ENCODE measurements at places on chromosomes 7 and 10. TPM values are rescaled to one million over a fixed set of nuclear protein-coding genes. Genes with fewer than 3 reads are reported as not detected.
A peak's percentile ranks its signal among the peaks of the same experiment; 100 is the strongest.

DNA sequence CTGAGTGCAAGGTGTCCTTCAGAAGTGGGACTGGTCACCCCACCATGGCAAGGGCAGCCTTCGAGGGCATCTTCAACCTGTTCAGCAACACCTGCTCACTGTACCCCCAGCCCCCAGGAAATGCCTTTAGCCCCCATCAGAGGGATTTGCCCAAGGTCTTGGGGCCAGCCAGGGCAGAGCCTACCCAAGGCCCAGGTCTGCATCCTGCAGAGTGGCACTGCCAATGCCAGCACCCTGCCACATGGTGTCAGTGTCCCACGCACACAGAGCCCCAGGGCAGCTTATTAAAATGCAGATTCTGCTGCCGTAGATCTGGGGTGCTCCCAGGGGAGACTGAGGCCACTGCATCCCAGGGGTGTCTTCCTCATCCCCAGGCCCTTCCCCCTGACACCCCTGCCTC is 106.2 kb upstream of the KCTD7 start:
- H3K4me1 ChIP-seq = no peaks in the 10 kb centered on the region
- no peak overlapping the region for H3K27ac ChIP-seq
- H3K36me3 ChIP-seq = no peaks in the 10 kb centered on the region
- H3K27me3 ChIP-seq = no peaks in the 10 kb centered on the region

- no peaks in the 10 kb centered on the region for H3K27me3 ChIP-seq
- peaks cover 18% of the 10 kb centered on the region for H3K4me1 ChIP-seq
- peak overlapping the region; percentile 12 for H3K27ac ChIP-seq
- DNase-seq = peak; percentile 48
- no peak overlapping the region for H3K4me3 ChIP-seq
Measured at GRCh38 chr7:50783801-50784507, 1.3 kb upstream of the GRB10 start.

DNA sequence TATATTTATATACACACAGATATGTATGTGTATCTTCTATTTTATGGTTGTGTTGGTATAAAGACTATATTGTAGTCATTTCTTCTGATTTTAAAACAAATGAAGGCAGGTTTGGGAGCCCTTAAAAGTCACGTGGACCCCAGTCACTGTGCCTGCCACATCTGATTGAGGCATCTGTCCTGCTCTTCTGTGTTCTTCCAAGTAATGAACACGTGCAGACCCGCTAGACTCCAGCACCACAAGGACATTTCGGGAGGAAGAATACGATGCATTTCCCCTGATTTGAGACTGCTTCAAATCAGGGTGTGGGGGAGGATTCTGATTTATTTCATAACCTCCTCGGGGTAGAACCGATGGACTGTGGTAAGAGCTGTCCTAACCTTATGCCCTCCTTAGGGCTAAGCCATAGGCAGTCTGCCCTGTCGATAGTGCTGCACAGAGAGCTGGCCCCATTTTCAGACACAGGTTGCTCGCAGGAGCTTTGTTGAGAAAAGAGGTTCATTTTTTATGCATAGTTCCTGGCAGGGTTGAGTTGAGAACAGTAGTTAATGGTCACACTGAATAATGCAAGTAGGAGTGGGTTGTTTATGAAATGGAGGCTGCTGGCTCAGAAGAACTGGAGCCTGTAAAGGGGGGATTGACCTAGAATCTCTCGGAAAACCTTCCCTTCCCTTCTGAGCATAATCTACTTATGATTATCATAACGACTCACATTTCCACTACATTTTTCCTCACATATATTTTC is 55.0 kb upstream of the C10orf120 start:
- H3K4me3 ChIP-seq = no peak overlapping the region
- H3K27me3 ChIP-seq = no peaks in the 10 kb centered on the region
- H3K27ac ChIP-seq = no peak overlapping the region
- H3K36me3 ChIP-seq = no peaks in the 10 kb centered on the region
- no peaks in the 10 kb centered on the region for H3K4me1 ChIP-seq

DNA sequence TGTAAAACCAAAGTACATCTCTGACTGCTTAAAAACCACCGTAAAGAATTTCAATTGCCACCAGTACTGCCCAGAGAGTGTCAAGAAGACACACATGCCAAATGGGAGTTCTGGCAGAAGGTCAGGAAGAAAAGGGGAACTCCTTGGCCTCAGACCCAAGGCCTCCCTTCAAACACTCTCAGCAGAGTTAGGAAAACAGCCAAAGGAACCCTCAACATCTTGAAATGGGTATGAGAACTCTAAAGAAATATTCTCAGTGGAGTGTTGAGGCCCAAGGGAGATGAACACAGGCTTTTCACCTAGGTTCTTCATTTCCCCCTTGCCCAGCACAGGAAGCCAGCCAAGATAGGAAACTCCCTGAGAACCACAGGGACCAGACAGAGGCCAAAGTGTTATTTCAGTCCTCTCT is 96.1 kb upstream of the ASAH2 start:
- no peak overlapping the region for H3K27ac ChIP-seq
- H3K4me1 ChIP-seq = no peaks in the 10 kb centered on the region
- DNase-seq = no peak
- no peaks in the 10 kb centered on the region for H3K27me3 ChIP-seq
- peaks cover 4% of the 10 kb centered on the region for H3K36me3 ChIP-seq
- no peak overlapping the region for H3K4me3 ChIP-seq

DNA sequence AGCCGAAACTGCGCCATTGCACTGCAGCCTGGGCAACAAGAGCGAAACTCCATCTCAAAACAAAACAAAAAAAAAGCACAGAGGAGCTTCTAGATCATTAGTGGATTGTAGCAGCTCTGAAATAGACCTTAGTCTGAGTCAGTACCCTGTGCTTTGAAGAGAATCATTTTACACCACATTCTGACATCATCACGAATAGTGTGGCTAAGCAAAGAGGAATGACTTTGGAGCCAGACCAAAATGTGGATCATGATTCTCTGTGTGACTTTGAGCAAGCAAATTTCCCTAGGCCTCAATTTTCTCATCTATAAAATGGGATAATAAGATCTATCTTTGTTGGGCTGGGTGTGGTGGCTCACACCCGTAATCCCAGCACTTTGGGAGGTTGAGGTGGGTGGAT is 618.9 kb downstream of the CALN1 start:
- peak; percentile 85 for DNase-seq
- H3K4me3 ChIP-seq = no peak overlapping the region
- no peaks in the 10 kb centered on the region for H3K27me3 ChIP-seq
- no peak overlapping the region for H3K27ac ChIP-seq

GRCh38 chr10:4514445-4515108 is 311.4 kb upstream of the AKR1E2 start:
- DNase-seq = no peak
- H3K27ac ChIP-seq = no peak overlapping the region
- H3K4me1 ChIP-seq = peaks cover 4% of the 10 kb centered on the region
- no peak overlapping the region for H3K4me3 ChIP-seq
- H3K27me3 ChIP-seq = no peaks in the 10 kb centered on the region
- no peaks in the 10 kb centered on the region for H3K36me3 ChIP-seq

DNA sequence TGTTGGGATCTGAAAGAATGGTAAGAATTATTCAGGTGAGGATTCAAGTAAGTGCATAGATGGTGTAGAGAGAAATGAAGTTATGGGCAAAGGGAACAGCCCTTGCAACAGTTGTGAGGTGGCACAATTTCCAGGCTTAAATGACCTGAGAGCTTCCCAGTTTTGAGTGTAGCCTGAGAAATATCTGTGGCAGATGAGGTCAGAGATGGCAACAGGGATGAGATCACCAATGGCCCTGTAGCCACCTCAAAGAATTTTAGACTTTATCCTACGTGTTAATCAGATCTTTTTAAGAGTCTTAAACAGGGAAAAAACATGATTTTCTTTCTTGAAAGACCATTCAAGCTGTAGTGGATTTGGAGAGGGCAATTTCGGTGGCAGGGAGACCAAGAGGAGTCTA is 1.9 kb upstream of the NRF1 start:
- H3K4me1 ChIP-seq = peaks cover 13% of the 10 kb centered on the region
- no peaks in the 10 kb centered on the region for H3K36me3 ChIP-seq
- DNase-seq = no peak

GRCh38 chr10:70052462-70053217 is at the start of gene MACROH2A2:
TSS of gene MACROH2A2 (plus strand) at chr10:70052846. CDS start at chr10:70075659, 22,813 bp downstream.
- H3K27ac ChIP-seq = no peak within 1 kb of the TSS
- DNase-seq = peak; percentile 76
- peaks cover 19% of the 10 kb centered on the region for H3K27me3 ChIP-seq
- no peaks in the 10 kb centered on the region for H3K4me1 ChIP-seq
- H3K4me3 ChIP-seq = peak within 1 kb of the TSS; percentile 71

DNA sequence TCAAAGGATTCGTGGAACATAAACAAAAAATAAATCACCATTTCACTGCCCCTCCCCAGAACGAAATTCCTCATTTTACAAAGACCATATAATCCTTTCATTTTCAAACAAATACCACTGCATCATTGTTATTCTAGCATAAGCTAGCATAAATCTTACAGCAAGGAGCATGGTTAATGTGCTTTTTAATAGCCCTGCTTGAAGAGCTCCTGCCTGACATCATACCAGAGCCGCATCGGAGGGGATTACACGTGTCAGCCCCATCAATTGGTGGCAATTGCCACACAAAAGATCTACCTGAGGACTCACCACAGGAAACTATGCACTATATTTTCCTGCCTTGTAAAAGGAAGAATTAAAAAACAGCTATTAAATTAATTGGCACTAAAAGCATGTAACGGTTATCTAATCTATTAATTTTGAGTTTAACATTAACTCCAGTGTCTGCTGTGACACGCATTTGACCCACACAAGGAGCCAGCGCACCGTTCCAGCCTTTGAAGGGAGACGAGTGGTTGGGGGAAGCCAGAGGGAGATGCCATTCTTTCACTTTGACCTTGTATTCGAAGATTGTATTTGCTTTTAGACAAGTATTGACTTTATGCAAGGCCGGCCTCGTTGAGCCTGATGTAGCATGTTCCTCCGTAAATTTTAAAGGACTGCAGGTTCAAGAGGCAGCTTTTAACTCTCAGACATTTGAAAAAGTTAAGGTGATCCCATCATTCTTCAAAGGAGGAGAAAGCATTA is 261.1 kb upstream of the RNF32 start:
- H3K4me1 ChIP-seq = no peaks in the 10 kb centered on the region
- no peak overlapping the region for H3K27ac ChIP-seq
- no peak overlapping the region for H3K4me3 ChIP-seq
- no peaks in the 10 kb centered on the region for H3K27me3 ChIP-seq
- no peaks in the 10 kb centered on the region for H3K36me3 ChIP-seq
- no peak for DNase-seq

- H3K36me3 ChIP-seq = no peaks in the 10 kb centered on the region
- no peak overlapping the region for H3K4me3 ChIP-seq
- DNase-seq = no peak
- no peak overlapping the region for H3K27ac ChIP-seq
Measured at GRCh38 chr10:80075781-80076180, 2.7 kb upstream of the TMEM254 start.

GRCh38 chr7:128904381-128905197 is 5.9 kb downstream of the KCP start:
- H3K4me3 ChIP-seq = no peak overlapping the region
- peaks cover under 1% of the 10 kb centered on the region for H3K4me1 ChIP-seq

- no peak overlapping the region for H3K4me3 ChIP-seq
- DNase-seq = no peak
- H3K27me3 ChIP-seq = no peaks in the 10 kb centered on the region
- no peaks in the 10 kb centered on the region for H3K4me1 ChIP-seq
- no peak overlapping the region for H3K27ac ChIP-seq
Measured at GRCh38 chr7:22300839-22301238, 56.1 kb downstream of the RAPGEF5 start.

DNA sequence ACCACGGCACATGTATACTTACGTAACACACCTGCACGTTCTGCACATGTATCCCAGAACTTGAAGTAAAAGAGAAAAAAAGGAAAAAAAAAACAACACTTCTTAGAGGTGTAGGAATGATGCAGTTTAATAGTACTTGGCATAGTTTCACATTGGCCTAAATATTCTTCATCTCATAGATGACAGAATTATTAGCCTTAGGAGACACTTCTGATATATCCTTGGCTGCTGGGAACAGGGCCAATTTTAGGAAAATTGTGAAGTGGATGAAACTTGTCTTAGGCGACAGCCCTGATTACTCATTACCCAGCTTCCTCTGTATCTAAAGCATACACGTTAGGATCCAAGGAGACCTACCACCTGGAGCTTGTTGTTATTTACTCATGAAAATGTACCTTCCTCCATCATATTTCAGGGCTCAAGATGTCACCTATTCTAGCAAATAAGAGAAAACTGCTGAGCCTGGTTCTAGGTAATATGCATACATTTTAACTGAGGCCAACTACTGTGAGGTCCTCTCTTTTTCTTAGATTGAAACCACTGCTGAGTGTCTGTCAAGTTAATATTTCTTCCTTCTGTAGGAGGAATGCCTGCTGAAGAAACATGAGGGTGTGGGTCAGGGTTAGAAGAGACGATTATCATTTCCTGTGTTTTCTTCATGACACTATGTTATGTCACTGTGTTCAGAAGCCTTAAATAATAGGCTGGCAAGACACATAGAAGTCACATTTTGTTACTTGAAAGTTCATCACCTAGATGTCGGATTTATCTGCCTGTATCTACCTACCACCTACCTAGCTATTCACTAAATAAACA is 44.3 kb downstream of the CPED1 start:
- no peak overlapping the region for H3K27ac ChIP-seq
- peaks cover 3% of the 10 kb centered on the region for H3K4me1 ChIP-seq
- no peaks in the 10 kb centered on the region for H3K27me3 ChIP-seq

DNA sequence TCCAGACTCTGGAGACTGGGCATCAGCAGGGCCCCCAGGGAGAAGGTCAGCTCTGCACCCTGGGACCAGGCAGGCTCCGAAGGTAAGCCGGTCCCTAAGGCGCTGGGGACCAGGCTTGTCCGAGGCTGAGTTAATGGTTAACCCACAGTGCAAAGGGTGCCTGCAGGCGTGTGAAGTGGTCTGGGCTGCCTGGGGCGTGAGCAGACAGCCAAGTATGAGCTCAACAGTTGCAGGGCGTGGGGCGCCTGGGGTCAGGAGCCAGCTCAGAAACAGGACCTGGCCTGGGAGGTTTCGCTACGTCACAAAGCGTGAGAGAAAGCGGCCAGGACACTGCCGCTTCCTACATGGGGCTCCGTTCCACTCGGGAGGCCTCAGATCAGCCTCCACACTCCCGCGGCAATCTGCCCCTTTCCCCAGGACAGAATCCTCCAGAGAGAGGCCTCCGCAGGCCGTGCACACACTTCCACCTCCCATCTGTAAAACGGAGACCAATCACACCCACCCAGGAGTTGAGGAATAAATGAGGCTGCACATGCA is 16.0 kb downstream of the PDGFA start:
- H3K4me3 ChIP-seq = no peak overlapping the region
- H3K36me3 ChIP-seq = peaks cover 16% of the 10 kb centered on the region
- no peak for DNase-seq
- no peaks in the 10 kb centered on the region for H3K27me3 ChIP-seq
- no peaks in the 10 kb centered on the region for H3K4me1 ChIP-seq
- no peak overlapping the region for H3K27ac ChIP-seq

GRCh38 chr10:13492493-13493180 is 36.2 kb downstream of the BEND7 start:
- peaks cover 3% of the 10 kb centered on the region for H3K36me3 ChIP-seq
- no peak overlapping the region for H3K4me3 ChIP-seq
- no peak for DNase-seq
- no peaks in the 10 kb centered on the region for H3K4me1 ChIP-seq
- H3K27me3 ChIP-seq = no peaks in the 10 kb centered on the region
- H3K27ac ChIP-seq = no peak overlapping the region

ATP6V0A4 gene
- total RNA-seq = 0.25 TPM

PSMC2 gene
- 144 TPM for total RNA-seq

ASB10 gene
- total RNA-seq = not detected

ALOX5 gene
- total RNA-seq = 1.8 TPM

CCSER2 gene
- total RNA-seq = 100 TPM

CLRN3 gene
- not detected for total RNA-seq

FAM25G gene
- total RNA-seq = not detected

PDE1C gene
- 14.9 TPM for total RNA-seq

CBX3 gene
- 141 TPM for total RNA-seq

TYW1B gene
- total RNA-seq = 1.8 TPM

CYP2W1 gene
- total RNA-seq = not detected

C1GALT1 gene
- 38.6 TPM for total RNA-seq

ZC3HAV1L gene
- total RNA-seq = 11.9 TPM

CALHM3 gene
- total RNA-seq = not detected
